ENCODE measurements at places on chromosomes 13 and 19.

DNA sequence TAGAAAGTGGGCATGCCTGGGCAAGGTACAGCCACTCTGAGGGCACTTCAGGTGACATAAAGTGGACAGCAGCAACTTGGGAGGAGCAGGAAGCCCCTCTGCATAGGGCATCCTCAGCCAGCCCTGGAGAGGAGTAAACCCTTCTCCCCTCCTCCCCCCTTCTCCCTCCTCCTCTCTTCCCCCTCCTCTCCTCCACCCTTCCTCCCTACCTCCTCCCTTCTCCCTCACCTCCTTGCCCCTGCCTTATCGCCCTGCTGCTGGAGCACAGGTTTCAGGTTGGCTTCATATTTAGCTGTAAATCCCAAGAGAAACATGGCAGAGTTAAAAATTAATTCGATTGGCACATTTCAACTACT is 30.5 kb upstream of the ATP12A start:
- DNase-seq, result no peak

DNA sequence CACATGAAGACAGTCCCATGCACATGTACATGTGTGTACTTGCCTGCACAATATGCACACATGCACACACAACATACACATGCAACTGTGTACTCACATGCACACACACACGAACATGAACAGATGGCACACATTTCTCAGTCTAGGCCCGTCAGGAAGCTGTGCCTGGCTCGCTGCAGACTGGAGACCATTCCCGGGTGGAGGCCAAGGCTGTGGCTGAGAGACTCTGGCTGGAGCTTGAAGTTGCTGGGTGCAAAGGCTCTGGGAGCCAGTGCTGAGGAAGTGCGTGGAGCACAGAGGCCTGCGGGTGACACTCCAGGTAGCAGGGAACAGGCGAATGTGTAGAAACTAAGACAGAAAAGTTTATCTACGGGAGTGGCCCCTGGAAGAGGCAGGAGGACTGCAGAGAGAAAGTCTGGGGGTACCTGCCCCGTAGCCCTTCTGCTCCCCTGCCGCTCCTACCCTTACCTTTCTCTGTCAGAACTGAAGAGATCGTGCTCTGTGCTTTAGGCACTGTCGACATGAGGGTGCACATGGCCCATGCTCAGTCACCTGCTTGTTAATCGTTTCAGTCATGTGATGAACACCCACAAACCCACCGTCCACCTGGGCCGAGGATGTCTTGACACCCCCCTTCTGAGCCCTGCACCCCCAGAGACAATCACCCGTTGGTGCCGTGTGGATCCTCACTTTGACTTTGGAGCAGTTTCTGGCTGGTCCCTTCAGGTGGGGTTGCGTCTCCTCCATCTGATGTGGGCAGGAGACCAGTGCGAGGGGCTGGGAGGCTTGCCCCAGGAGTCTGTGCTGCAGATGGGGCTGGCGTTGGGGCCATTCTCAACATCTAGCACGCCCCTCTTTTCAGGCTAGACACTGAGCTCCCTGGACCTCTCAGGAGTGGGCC is 69.4 kb downstream of the TEX29 start:
- no peak for DNase-seq

GRCh38 chr19:7288977-7289376 is 5.2 kb downstream of the INSR start:
- DNase-seq, result no peak

GRCh38 chr19:48997972-48998371 is 4.3 kb downstream of the RUVBL2 start:
- peak; percentile 73 for DNase-seq

DNA sequence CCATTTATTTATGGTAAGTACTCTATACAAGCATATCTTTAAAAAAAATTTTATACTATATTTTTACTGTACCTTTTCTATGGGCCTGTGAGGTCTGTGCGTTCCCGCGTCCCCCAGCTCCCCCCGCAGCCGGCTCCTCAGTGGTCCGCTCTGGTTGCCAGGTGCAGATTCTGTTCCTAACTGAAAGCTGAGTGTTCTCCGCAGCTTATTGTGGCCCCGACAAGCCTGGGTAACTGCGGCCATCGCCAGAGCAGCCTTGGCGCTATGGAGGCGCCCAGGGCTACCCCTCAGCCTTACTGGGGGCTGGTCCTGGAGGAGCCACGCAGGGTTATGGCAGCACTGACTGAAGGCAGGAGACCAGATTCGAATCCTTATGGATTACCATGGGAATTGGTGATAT is 896.8 kb downstream of the PCDH17 start:
- no peak for DNase-seq

DNA sequence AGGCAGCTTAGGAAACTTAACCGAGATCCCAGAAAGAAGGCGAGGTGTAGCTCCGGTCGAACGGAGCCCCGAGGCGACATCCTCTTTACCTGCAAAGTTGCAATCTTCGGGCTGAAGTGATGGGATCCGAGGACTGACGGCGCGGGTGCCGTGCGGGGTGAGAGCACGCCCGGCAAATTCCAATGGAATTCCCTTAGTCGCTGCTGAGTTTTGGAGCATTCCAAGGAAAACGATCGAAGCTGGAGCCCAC is 141 bp downstream of the TRPC4 start:
- no peak for DNase-seq

- DNase-seq, result no peak
These were observed 16.8 kb downstream of the POLR1D start for GRCh38 chr13:27638521-27638920.

DNA sequence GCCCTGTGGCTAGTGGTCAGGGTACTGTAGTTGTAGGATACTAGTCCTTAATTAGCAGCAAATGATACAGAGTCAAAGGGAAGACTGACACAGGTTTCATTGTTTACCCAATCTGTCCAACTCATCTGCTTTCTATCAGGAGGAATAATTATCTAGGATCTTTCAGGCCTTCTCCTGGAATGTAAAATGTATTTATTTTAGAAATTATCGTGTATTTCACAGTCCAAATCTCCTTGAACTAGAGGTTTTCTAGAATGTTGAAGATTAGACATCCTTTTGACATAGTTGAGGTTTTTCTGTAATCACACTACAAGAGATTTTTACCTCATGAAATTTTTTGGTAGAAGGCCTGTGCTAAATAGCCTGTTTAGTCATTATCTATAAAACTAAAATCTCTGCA is 1694.8 kb upstream of the PCDH20 start:
- DNase-seq, result no peak

DNA sequence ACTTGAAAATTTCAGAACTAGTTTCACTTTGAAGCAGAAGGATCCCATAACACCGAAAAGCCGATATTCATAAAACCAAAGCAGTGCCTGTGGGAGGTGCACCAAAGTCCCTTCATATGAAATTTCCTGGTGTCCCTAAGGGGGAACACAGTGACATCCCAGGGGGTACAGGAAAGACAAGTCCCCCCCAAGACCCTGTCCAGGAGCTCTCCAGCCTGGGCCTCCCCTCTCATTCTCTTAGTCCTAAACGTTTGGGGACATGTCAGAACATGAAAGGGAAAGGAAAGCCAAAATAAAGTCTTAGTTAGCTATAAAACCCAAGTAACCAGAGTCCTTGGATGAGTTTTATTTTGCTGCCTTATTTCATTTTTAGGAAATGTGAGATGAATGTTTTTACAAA is 56.6 kb downstream of the MRPL57 start:
- DNase-seq, result no peak

- no peak for DNase-seq
These were observed 626.1 kb upstream of the SLITRK6 start for GRCh38 chr13:86425170-86425815.

DNA sequence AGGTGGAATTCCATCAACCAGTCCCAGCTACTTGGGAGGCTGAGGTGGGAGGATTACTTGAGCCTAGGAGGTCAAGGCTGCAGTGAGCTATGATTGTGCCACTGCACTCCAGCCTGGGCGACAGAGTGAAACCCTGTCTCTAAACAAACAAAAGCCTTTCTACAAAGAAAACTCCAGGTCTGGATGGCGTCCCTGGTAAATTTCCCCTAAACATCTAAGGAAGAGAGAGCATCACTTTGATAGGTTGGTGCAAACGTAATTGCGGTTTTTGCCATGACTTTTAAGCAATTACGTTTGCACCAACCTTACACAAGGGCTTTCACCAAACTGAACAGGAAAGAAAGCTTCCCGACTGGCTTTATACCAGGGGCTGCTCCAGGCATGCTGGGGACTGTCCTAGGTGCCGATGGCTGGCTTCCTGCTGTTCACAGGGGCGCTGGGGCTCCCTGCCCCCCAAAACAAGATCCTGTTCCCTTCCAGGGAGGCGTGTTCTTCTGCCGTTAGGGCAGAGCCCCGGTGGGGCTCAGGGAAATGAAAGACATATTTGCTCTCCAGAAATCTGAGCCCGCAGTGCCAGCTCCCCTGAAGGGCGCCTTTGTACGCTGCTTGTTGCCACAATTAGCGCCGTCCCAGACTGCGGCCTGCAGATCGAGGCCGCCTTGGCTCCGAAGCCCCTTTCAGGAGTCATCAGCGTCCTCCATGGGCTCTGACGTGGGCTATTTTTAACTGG is 38.7 kb upstream of the KLF2 start:
- peak; percentile 45 for DNase-seq

DNA sequence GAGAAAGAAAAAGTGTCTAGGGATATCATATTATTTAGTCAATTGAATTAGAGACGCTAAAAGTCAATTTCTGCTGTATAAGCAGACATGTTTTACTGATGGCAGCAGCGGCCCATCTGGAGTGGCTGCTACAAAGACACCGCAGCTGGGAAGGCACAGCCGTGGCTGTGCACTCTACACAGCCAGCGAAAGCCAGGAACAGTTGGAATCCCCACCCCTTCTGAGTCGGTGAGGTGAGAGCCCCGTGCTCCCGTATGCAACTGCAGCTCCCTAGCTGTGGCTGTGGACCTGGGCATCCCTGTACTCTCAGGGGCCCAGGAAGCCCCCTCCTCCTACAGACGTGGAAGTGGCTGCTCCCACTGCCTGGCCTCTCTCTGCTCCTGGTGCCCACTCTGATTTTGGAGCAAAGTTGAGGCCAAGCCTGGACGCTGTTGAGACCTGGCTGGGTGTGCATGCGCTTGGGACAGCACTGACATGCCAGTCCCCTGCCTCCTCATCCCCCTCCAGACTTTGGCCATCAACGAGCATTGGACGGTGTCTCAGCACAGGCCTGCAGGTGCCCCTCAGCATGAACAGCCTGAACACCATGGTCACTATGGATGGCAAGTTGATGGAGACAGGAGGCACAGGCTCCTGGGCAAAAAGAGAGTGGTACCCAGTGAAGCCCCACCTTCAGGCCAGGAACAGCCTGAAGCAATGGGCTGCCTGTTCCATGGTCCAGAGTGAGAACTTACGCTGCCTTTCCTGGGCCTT is 944.0 kb upstream of the MIR17HG start:
- DNase-seq, result no peak

- no peak for DNase-seq
These were observed 14.6 kb upstream of the ASF1B start for GRCh38 chr19:14150770-14151661.

DNA sequence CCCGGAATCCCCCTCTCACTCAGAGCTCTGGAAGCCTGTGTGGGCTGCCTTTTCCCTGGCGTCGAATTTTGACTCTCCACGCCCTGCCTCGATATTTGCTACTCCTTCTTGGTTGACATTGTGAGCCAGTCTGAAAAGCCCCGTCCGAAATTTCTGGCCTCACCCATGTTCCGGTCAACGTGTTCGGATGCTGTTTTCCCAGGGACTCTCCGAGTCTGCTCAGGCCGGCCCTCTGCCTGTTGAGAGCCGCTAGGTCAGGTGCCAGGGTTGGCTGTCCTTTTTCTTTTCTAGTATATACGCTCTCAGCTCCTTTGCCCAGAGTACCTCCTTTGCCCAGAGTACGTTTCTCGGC is 6.8 kb upstream of the DGKH start:
- DNase-seq, result peak; percentile 5

GRCh38 chr19:47699360-47699917 is 13.8 kb upstream of the EHD2 start:
- peak; percentile 82 for DNase-seq

- no peak for DNase-seq
These were observed 53.9 kb downstream of the RXFP2 start for GRCh38 chr13:31793246-31793645.

- no peak for DNase-seq
These were observed 327.3 kb downstream of the COG6 start for GRCh38 chr13:39982745-39983144.

DNA sequence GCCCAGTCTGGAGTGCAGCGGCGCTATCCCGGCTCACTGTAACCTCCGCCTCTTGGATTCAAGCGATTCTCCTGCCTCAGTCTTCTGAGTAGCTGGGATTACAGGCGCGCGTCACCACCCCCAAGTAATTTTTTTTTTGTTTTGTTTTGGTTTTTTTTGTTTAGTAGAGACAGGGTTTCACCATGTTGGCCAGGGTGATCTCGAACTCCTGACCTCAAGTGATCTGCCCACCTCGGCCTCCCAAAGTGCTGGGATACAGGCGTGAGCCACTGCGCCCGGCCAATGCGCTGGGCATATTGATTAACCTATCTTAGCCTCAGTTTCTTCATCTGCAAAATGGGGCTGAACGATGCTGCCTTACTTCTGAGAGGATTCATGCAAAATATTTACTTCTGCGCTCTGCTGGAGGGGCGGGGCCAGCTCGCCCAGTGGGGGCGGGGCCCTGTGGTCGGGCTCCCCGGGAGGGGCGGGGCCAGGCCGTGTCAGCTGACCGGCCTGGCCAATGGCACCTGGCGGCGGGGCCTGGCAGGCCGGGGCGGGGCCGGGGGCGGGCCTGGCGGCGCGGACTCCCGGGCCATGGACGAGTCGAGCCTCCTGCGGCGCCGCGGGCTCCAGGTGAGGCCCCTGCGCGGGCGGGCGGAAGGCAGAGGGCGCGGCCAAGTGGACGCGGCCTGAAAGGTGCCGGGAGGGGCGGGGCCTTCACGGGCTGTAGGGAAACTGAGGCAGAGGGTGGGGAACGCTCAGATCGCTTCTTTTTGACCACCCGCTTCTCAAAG is at the start of gene MAST3:
Gene MAST3, plus strand, starts transcription at position 562 of the 776 bp plus-strand sequence. Its CDS starts 15 bp downstream, at position 577.
- DNase-seq, result peak; percentile 87

DNA sequence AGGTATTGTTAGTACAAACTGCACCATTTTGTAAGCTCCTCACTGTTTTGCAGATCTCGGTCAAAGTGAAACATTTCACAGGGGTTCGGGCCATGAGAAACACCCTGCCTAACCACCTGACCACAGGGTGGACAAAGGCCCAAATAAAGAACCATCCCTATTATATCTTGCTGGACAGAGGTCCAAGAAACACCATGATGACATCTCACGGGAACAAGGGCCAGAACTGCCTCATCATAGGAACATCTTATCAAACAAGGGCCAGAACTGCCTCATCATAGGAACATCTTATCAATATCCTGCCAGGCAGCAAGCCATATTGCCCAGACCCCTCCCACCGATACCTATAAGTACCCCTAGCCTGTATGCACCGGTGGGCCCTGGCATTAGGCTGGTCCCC is 99.7 kb downstream of the PCDH9 start:
- no peak for DNase-seq

GRCh38 chr13:99299920-99300341 is 7.3 kb downstream of the GPR183 start:
- DNase-seq, result no peak

DNA sequence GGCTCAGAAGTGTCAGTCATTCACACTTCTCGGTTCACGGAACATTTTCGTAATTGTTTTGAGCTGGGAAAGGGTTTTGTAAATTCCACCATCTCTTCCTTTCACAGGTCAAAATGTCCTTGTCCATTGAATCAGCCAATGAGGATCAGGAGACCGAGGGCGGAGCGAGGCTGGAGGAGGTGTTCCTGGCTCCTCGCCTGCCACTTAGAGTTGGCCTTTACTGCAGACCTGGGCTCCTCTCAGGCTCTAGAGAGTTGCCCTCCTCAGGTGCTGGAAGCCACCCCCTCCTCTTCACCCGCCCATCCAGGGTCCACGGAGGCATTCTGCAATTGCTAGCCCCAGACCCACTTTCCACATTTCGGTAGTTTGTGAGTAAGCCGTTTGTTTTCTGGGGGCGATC is 370.4 kb downstream of the IRS2 start:
- DNase-seq, result no peak
